Neural progenitor cell (in vitro differentiated cells): ENCODE measurements at places on chromosomes 16 and 17. TPM values are rescaled to one million over a fixed set of nuclear protein-coding genes. Genes with fewer than 3 reads are reported as not detected.

DNA sequence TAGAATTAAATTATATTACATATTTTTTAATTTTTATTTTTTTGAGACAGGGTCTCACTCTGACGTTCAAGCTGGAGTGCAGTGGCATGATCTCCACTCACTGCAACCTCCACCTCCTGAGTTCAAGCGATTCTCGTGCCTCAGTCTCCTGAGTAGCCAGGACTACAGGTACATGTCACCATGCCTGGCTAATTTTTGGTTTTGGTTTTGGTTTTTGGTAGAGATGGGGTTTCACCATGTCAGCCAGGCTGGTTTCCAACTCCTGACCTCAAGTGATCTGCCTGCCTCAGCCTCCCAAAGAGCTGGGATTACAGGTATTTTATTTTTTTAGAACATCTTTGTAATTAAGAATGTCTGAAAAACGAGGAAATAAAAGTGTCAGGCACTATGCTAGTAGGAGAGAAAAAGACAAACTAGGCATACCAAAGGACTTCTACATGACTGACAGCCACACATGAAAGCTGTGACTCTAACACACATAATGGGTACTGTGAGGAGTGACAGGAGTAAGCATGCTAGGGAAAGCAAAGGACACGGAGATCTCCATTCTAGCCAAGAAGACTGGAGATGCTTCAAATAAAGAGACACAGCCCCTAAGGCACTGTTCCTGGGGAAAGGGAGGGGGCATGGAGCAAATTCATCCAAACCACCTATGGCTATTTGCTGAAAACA lies 7.3 kb downstream of the GNA13 start:
- DNase-seq: no peak

DNA sequence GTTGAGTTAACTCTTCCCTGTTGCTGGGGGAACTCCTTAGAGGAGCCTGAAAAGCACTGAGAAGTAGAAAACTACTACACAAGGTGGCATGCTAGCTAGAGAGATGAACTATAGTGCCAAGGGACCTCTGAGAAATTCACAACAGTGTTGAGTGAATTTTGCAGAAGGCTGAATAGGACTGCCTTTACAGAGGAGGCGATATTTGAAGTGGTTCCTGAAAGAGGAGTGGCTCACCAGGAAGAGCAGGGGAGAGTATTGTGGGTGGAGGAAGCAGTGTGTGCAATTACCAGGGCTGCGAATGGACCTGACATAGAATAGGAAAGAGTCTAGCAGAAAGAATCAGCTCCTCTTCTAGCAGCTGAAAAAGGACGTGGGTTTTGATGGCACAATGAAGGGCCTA lies 66.4 kb downstream of the CDK5R1 start:
- no peak for DNase-seq

GRCh38 chr16:30741461-30741914 lies 6.7 kb upstream of the PHKG2 start:
- no peak for DNase-seq

DNA sequence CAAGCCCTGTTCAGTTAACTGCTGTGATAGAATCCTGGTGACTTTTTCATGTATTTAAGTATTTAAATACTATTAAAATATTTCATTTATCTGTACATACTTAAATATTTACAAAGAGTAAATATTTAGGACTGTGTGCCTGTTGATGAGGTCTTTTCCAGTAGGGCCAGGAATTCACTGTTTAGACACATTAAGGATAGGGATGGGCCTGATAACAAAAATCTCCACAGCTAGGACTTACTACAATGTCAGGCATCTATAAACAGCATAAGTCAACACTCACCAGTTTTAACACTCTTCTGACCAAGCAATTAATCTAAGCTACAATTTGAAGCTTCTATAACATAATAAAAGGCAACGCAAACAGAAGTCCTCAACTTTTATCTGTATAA lies 47.6 kb downstream of the MARVELD3 start:
- DNase-seq: no peak

- no peak for DNase-seq
Observed at GRCh38 chr17:80413771-80414507, 1.0 kb upstream of the ENDOV start.

DNA sequence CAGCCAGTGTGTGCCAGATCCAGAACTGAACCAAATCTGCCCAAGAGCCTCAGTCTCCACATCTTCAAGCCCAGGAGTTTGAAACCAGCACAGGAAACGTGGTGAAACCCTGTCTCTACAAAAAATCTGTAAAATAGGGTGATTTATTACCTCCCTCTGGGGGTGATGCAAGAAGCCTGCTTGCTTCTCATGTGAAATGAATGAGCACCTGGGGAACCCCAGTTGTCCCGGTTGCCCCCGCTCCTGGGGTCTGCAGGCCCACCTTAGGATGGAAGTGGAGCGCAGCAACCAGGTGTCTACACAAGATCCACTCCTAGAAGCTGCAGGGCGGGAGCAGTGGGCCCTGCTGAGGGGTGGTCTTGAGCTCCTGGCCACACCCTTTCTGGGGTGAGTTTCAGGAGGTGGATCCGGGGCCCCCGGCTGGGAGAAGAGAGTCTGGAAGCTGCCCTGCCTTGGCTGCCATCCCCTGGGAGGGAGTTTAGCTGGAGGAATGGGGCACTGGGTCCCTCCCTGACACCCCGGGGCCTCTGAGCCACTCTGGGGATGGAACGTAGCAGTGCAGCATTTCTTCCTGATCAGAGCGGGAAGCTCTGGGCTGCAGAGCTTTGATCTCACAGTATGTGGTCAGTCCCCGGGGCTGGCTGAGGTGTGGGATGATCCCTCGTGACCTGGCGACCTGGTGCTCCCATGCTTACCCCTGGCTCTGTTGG lies 117.8 kb downstream of the RAB11FIP4 start:
- no peak for DNase-seq

GRCh38 chr16:8678068-8678927 lies 3.9 kb downstream of the ABAT start:
- no peak for DNase-seq

DNA sequence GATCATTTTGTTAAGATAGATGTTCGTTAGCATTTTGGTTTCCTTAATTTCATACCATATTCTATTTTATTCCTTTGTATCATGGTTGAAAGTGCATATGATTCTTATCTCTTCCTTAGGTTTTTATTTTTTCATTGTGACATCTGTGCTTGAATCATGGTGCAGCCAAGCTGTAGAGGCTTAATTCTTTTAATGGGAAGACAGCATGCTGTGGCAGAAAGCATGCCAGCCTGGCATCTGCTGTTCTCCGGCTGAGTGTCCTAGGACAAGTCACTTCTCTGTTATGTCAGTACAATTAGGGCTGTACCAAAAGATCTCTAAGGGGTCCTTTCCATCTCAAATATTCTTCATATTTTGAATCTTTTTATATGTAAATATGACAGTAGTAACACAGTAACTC lies 68.5 kb upstream of the PMFBP1 start:
- DNase-seq: no peak

DNA sequence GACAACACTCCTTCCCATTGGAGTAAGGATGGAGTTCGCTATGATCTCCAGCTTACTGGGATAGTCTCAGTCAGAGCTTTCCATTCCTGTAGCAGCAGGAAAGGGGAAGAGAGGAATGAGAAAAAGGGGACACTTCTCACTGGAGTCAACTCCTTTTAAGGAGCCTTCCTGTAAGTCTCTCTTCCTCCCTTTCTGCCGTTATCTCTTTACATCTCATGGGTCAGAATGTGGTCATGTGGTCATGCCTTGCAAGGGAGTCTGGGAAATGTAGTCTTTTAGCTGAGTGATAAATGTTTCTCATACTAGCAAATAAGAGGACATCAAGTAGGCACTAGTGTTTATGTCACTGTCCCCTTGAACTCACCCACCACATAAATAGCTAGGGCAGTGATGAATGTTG lies 227.3 kb downstream of the HAPSTR1 start:
- no peak for DNase-seq

DNA sequence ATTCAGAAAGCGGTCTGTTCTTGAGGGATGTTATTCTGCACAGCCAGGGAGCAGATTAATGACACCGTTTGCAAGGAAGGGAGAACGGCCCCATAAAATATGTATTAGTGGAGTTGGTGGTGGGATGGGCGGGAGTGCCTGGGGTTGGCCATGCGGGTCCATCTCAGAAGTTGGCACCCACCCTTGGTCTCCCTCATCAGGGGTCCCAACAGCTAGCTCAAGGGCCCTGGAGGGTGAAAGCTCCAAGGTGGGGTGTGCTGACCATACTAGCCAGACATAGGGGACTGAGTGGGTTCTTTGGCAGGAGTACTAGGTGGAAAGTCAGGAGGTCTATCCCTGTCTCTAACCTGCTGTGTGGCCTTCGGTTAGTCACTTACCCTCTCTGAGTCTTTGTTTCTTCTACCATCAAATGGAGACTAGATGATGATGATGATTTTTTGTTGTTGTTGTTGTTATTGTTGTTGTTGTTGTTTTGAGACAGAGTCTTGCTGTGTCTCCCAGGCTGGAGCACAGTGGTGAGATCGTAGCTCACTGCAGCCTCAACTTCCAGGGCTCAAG lies 83.2 kb upstream of the BRD7 start:
- DNase-seq: no peak

- no peak for DNase-seq
Observed at GRCh38 chr16:54748611-54749190, 182.0 kb upstream of the IRX5 start.

- no peak for DNase-seq
Observed at GRCh38 chr16:48450367-48450766, 65.2 kb upstream of the SIAH1 start.

- DNase-seq: no peak
Observed at GRCh38 chr16:50388496-50388895, 19.7 kb upstream of the BRD7 start.

The TPPP3 gene
- 0.96 TPM in 1 of 2 replicates, not detected in the other for total RNA-seq
